ENCODE measurements at places on chromosomes 1 and 21. TPM values are rescaled to one million over a fixed set of nuclear protein-coding genes. Genes with fewer than 3 reads are reported as not detected.

DNA sequence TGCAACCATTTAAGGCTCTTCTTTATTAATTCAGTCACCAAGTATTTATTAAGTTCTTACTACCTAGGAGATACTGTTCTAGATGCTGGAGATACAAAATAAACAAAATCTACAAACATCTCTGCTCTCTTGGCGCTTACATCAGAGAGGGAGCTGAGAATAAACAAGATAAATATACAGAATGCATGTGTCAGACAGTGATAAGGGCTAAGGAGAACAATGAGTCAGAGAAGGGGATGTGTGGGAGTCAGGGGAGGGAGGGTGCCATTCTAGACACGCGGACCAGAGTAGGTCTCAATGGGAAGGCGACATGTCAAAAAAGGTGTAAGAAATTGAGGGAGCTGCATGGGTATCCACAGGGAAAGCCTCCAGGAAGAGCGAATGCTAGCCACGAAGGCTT lies 393.2 kb downstream of the RWDD3 start:
- no peak for DNase-seq
- no peak overlapping the region for H3K4me3 ChIP-seq
- no peaks in the 10 kb centered on the region for H3K4me1 ChIP-seq

GRCh38 chr1:74753104-74753503 lies 20.2 kb downstream of the TYW3 start:
- no peak overlapping the region for H3K4me3 ChIP-seq
- peaks cover 84% of the 10 kb centered on the region for H3K36me3 ChIP-seq
- no peak for DNase-seq
- no peak overlapping the region for H3K27ac ChIP-seq
- H3K27me3 ChIP-seq = no peaks in the 10 kb centered on the region

GRCh38 chr1:246280551-246280950 lies 226.5 kb downstream of the SMYD3 start:
- no peak overlapping the region for H3K4me3 ChIP-seq
- no peak for DNase-seq
- H3K36me3 ChIP-seq = peaks cover 4% of the 10 kb centered on the region
- no peaks in the 10 kb centered on the region for H3K4me1 ChIP-seq
- no peaks in the 10 kb centered on the region for H3K27me3 ChIP-seq

ATP6V1G3 gene
- total RNA-seq = not detected

PLA2G4A gene
- 0.13 TPM for total RNA-seq

DNA sequence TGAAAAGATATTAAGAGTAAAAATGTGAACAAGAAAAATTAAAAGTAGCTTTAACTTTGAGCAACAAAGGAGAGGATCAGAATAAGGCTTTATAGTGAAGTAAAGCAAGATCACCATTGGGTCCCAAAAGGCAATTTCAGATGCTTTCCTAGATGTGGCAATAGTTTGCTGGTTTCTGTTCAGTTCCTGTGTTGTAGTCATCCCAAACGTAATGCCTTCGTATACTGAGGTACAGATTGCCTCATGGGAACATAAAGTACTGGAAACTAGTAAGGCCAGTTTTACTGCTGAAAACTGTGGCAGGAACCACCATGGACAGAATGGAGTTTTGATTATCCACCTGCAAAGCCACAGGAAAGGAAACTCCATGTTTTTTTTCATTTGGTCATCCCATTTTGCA lies 283.5 kb upstream of the SGIP1 start:
- H3K27ac ChIP-seq = no peak overlapping the region
- H3K27me3 ChIP-seq = no peaks in the 10 kb centered on the region
- no peak for DNase-seq
- no peak overlapping the region for H3K4me3 ChIP-seq
- peaks cover 54% of the 10 kb centered on the region for H3K4me1 ChIP-seq
